Activated CD8-positive, alpha-beta memory T cell treated with anti-CD3 and anti-CD28 coated beads for 1 hour (primary cell): ENCODE measurements at places on chromosomes 13 and 19.

DNA sequence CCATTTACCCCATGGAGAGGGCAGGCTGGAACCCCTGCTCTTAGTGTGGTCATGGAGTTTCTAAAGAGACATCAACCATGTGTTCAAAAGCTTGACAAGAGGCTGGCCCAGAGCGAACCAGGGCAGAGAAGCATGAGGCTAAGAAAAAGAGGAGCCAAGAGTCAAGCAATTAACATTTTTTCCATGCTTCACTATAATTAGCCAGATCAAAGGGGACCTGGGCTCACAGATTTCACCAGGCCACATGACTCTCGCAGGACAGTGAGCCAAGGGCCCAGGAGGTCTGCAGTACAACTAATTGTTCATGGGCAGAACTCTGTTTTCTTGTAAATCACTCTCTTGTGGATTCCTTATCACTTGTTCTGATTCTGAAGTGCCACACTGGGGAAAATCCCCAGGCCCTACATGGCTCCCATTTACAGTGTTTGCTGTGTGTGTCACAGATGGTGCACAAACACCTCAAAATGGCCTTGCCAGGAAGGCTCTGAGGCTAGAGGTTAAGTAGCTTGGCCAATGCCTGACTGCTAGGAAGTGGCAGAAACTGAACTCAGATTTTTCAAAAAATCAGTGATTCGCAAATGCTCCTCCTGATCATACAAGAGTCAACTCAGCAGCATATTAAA lies 101.2 kb downstream of the LHFPL6 start:
- DNase-seq = no peak

DNA sequence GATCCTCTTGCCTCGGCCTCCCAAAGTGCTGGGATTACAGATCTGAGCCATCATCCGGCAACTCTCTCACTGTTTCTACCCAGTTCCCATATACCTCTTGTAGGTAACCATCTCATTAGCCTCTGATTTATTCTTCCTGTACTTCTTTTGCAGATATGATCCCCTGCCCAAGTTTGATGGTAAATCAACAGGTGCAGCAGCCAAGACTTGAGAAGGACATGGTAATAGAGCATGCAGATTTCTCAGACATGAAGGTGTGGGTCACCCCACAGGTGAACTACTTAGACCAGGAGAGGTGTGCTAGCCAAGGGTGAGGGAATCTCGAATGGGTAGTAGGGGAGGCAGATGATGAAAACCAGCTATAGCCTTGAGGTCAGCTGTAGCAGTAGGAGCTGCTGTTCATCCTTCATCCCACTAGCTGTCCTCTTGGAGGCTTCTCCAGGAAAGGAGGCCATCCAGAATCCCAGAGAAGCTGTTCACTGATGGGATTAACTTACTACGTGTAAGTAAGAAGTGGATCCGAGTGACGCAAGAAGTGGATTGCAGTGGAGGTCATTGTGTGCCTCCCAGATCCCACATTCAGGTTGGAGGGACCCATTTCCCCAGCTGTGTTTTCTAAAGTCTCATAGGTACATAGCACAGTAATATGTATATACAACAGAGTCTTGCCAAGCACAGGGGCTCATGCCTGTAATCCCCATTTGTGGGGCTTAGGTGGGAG lies 10.8 kb upstream of the CEBPG start:
- DNase-seq = no peak

DNA sequence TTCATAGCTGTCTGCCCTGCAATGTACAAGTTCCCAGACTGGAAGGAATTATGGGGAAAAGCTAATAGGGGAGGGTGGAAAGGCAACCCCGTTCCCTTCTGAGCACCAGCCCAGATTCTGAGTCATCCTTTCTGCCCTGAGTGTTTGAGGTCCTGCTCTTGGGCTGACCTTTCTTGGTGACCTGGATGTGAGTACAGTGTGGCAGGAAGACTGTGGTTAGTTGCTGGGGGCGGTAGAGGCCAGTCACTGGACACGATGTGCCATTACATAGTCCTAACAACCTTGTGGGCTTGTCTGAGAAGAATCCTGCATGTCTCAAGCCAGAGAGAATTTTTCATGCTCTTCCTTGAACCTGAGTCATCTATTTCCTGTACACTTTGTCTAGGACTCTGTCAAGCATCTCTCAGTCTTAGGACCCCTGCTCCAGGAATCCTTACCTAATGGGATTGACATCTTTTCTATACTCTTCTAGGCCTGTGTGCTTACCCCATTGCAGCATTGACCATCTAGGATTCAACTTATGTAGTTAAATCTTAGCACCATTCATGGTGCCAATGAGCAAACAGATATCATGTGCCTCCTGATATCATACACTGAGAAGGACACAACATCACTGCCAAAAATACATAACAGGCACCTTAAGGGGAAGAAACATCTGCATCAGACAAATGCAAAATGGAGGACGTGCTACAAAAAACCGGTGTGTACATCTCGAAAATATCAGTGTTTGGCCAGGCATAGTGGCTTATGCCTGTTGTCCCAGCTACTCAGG lies 8.1 kb upstream of the ANGPTL4 start:
- DNase-seq = no peak

- no peak for DNase-seq
Observed at GRCh38 chr13:30125422-30126073, 181.8 kb downstream of the KATNAL1 start.

GRCh38 chr13:44074611-44075010 lies 194.9 kb downstream of the LACC1 start:
- no peak for DNase-seq

DNA sequence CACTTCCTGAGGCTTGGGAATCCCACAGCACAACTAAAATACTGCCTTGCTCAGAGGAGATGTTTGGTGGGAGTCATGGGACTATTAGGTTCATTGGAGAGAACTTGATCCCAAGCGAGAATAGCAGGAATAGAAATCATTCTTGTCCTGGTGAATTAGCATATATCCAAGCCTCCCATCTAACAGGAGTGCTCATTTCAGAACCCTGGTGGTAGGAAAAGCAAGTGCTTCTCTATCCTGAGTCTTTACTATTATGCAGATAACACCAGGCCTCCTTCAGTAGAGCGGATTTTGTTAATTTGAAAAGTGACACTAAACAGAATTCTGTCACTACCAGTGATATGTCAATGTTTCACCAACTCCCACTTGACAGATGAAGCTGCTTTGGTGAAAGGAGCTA lies 199.5 kb downstream of the ATP8A2 start:
- DNase-seq = no peak

- no peak for DNase-seq
Observed at GRCh38 chr19:4552525-4552819, 7.0 kb downstream of the SEMA6B start.

DNA sequence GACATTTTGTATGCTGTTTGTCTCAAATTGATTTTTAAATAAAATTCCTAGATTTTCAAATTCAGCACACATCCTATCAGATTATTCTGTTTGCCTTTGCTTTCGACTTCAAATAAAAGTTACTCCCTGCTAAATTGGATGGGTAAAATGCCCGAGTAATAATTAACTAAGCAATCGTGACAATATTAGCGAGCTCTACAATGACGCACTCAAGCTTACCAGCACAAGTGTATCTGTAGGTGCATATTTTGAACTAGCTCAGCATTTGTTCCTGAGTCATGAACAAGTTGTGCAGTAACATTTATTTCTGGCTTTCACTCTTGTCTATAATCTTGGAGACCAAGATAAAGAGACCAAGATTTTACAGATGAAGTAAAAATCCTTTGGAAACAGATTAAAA lies 113.4 kb downstream of the UBL3 start:
- DNase-seq = no peak

DNA sequence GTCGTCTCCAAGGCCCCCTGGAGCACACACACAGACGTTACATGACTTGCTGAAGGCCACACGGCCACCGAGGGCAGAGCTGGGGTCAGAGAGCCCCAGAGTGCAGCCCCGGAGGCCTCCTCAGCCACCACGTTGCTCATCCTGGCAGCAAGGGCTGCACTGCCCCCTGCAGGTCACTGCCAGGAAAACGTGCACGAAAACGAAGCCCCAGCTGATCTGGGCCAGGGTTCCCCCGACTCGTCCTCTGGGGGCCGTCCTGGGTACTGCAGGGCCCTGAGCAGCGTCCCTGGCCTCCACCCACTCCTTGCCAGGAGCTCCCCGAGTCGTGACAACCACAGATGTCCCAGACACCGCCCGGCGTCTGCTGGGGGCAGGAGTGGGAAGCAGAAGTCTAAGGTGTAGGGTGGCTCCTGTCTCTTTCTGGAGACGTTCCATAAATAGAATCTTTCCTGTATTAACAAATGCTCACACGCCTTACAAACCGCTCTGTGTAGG lies 3.4 kb downstream of the TPGS1 start:
- DNase-seq = peak; percentile 86

DNA sequence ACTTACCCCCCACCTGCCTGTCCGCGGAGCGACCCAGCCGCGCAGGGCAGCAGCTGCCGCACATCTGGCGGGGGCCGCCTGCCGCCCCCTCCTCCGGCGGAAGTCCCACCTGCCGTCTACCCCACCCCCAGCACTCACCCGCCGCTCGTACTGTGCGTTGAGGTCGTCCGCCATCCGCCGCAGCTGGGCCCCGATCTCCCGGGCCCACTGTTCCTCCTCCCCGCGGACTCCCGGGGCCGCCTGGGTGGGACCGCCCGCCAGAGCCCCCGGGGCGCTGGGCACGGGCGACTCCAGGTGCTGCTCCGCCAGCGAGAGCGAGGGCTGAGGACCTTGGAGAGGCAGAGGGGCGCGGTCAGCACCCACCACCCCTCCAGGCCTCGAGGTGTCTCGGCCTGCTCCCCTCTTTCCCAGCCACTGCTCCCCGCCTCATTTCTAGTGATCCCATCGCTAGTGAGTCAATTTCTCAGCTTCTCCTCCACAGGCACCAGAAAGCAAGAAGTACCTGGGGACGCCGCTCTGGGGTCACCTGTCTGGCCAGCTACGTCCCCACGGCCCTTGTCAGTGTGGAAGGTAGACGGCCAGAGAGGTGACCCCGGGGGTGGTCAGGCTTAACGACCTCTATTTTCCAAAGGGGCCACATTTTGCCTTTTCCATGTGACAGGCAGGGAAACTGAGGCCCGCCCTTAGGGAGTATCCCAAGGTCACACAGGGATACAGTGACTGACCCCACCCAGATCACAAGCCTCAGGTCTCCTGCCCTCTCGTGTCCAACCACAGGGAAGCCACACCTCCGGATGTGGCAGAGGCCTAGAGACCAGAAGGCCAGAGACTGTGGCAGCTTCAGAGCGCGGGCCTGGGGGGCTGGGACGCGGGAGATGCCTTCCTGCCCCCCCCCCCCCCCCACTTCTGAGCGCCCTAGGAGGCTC lies 4.3 kb downstream of the BBC3 start:
- no peak for DNase-seq

DNA sequence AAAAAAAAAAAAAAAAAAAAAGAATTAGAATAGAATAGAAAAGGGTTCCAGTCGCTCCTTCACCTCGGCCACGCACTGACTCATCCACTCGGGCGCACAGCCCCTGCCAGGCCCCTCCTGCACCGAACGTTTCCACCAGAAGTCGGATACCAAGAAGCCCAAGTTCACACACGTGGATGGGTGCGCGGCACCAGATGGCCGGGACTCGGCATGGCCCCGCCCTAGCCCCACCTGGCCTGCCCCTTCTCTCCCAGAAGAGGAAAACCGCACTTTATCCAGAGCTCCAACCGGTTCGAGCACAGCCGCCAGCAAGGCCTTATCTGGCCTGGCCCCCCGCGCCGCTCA lies 5.9 kb downstream of the PRR36 start:
- no peak for DNase-seq

DNA sequence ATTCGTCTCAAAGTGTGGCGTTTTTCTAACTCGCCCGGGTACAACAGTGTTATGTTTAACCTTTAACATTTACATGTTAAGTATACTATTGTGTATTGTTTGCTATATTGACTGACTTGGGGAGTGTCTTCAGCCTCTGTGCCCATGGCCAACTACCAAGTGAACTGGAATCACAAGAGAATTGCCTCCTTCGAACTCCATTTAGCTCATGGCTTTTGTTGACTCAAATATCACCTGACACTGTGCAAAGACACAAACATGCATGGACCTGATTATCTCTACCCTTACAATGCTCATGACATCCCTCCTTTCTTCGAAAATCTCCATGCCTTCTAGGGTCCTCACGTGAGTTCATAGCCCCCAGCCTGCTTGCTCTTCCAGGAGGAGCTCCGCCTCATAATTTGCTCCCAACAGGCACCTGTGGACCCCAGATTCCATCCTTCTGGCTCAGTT lies 704 bp downstream of the ZNF814 start:
- no peak for DNase-seq

DNA sequence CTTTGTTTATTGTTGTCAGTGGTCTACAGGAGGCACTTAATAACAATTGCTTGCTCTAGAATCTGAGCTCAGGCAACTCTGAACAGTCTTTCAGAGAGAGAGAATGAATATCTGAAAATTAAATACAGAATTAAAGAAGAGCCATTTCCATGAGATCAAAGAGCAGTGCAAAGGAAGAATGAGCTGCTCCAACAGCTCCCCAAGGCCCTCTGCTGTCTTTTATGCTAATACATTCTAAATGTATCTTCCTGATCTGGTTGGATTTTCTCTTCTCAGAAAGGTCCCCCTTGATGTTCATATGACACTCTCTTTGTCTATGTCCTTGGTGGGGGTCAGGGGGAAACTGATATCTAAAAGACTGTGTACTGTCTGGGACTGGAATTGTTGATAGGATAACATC lies 1029.6 kb downstream of the PCDH9 start:
- no peak for DNase-seq

DNA sequence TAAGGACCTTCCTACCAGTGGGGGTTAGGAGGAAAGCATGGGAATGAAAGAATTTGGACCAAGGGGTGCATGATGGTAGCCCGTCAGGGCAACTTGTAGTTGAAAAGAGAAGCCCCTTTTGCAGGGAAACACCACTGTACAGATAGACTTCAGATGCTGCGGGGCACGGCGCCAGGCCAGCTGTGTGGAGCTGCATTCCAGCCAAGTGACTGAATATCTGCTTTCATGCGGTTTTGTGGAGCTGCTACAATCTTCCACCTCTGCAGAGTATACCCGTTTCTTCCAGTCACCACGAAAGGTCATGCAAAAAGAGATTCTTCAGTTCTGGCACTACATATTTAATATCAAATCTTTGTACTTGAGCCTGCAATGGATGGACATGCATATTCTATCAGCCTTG lies 104.7 kb downstream of the RGCC start:
- no peak for DNase-seq

GRCh38 chr19:16824658-16825311 lies 4.4 kb upstream of the SIN3B start:
- DNase-seq = no peak

- no peak for DNase-seq
Observed at GRCh38 chr13:103101901-103102300, 35.7 kb upstream of the SLC10A2 start.

DNA sequence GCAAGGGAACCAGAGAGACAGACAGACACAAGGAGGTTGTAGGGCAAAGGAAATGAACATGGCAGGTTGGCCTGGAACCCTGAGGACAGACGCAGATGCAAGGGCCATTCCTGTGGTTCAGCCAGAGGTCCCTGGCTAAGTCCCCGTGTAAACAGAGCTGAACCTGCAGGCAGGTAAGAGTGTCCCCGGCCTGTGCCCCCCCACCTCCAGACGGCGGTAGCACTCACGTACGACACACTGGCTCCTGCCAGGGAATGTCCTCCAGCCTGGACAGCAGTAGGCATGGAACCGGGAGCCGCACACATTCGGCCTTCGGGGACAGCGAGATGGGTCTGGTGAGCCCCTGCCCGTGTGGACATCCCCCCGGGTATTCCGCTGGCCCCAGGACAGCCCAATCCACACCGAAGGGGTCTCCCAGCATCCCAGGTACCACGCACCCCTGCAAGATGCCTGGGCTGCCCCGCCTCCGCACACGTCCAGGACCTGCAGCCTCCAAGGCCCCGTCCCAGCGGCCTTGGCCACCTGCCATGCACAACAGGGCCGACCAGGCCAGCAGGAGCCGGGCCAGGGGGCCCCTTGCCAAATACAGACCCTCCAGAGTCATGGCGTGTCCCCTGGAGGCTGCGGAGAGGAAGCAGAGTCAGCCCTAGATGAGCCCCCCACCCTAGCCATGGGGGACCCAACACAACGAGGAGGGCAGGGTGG lies 2.4 kb downstream of the FBN3 start:
- no peak for DNase-seq
